ENCODE measurements at places on chromosomes 3 and 15.

DNA sequence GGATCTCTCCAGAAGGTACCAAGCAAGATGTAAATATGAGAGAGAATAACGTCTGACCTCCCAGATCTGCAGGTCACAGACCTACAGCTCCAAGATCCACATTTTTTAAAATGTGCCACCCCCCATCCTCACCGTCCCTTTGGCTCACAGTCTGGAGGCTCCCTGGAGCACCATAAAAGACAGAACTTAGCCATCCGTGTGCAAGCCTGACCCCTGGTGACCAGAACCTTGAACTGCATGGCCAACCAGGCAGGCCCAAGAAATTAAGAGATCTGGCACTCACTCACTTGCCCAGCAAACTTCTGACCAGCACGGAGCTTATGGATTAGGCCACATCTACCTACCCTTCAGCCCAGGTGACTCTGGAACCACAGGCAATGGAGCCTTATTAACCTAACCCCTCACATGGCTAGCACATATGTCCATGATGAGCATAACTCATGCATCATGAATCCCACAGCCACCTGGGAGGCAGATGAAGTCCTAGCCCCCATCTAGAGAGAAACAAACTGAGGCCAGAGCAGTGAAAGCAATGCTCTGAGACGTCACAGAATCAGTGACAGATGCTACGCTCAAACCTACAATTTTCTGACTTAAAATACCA is 275.3 kb downstream of the UACA start:
- DNase-seq: no peak

- no peak for DNase-seq
Observed at GRCh38 chr15:49045751-49046219, 461 bp downstream of the SECISBP2L start.

DNA sequence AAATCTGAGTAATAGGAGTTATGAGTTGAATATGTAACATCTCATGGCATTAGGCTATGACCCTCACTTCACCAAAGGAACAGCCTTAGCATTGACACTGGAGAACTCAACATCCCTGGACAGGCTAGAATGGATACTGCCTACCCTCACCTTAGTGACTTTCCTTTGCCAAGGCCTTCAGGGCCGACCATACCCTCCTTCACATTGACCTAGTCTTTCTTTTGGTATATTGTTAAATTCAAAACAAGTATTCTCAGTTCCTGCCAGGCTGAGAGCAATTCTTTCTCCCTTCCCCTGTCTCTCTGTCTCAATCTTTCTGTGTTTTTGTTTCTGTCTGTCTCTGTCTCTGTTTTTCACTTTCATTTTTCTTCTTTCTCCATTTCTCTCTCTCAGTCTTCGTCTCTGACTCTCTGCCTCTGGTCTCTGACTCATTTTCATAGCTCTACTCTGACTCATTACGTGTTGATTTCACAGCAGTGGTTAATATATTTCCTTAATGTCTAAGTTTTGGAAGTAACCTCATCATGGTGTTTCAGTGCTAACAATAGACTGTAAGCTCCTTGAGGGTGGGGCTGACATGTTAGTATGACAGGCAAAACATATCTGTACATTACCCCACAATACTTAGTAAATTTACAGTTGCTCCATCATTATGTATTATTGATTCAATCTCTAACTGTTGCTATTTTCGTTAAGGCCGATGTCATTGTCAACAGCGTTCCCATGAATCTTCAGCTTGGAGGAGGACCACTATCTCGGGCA is 32.5 kb downstream of the PARP15 start:
- peak; percentile 35 for DNase-seq

GRCh38 chr3:34504775-34505174 is 706.3 kb downstream of the PDCD6IP start:
- DNase-seq: no peak

- no peak for DNase-seq
Observed at GRCh38 chr3:58383476-58383875, 50.2 kb downstream of the PDHB start.

- no peak for DNase-seq
Observed at GRCh38 chr3:10339376-10339955, 18.6 kb upstream of the SEC13 start.

- no peak for DNase-seq
Observed at GRCh38 chr3:88334187-88334868, 184.6 kb downstream of the C3orf38 start.

DNA sequence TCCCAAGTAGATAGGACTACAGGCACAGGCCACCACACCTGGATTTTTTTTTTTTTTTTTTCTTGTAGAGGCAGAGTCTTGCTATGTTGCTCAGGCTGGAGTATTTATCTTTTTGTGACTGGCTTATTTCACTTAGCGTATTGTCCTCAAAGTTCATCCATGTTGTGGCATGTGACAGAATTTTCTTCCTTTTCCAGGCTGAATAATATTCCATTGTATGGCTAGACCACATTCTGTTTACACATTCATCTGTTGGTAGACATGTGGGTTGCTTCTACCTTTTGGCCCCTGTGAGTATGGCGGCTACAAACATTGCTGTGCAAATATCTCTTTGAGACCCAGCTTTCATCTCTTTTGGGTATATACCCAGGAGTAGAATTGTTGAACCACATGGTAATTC is 160.2 kb upstream of the SMAD3 start:
- no peak for DNase-seq

- no peak for DNase-seq
Observed at GRCh38 chr3:119237299-119237698, 3.4 kb downstream of the B4GALT4 start.

DNA sequence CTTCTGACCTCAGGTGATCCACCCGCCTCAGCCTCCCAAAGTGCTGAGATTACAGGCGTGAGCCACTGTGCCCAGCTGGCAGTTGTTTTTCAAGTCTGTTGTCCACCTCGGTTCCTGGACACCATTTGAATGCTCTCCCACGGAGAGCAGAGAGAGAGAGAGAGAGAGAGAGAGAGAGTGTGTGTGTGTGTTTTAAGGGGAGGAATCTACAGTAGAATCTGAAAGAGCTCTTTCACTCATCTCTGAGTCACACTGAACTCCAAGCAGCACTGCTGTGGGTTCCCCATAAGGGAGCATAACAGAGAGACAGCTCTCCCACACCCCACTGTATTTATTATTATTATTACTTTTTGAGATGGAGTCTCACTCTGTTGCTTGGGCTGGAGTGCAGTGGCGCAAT is 156.6 kb downstream of the RPLP1 start:
- no peak for DNase-seq

- no peak for DNase-seq
Observed at GRCh38 chr3:179651687-179652446, 973 bp upstream of the USP13 start.

DNA sequence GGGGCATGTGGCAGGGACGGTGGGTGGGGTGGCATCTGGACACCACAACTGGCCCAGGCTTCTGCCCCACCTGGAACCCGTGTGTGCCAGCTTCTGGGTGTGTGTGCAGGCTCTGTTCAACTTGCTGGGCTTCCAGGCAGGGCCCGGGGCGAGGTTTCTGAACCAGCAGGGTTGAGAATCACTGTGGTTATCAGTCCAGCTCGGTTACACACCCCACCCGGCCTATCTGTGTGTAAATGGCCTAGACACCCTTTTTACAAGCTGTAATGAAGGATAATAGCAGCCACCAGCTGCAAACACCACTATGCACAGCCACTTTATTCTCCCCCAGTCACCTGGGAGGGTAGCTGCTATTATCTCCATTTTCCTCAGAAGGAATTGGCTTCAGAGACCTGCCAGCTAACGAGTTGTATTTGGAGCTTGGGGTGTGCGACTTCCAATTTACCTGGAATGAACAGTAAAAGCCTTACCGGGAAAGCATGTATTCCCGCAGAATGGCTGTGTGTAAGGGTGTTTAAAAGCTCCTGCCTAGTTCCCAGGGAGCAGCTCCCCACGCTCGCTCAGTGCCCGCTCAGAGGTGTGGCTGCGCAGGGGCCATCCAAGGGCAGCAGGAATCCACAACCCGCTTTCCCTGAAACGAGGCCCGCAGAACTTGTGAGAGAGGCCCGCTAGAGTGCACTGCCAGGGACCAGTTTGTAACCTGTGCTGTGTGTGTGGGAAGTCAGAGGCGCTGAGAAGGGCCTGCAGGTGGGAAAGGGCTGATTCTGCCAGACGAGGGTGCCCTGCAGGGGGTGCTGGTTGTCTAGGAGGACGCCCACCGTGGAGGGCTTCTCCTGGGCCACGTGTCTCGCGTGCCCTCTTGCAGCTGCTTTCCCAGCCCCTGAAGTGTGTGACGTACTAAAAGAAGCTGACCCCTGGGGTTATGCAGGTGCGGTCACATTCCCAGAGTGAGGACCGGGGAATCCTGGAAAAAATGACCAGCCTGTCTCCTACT is 83.5 kb downstream of the C3orf70 start:
- no peak for DNase-seq

GRCh38 chr15:33369941-33370622 is 59.3 kb downstream of the RYR3 start:
- no peak for DNase-seq

GRCh38 chr3:147943265-147943945 is 534.2 kb downstream of the ZIC1 start:
- peak; percentile 89 for DNase-seq

DNA sequence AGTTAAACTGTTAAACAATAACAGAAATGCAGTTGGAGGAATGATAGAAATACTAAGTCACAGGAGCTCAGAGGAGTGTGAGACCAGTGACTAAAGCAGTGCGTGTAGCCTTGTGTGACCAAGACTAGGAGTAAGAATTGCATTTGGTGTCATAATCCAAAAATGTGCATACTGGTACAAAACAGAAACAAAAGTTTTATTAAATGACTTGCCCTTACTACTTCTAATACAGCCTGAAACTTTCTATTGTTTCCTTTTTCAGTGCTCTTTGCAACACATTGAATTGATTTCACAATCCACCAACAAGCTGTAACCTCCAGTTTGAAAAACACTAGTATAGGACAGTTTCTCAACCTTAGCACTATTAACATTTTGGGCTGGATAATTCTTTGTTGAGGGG is 17.1 kb downstream of the SNX1 start:
- DNase-seq: no peak

DNA sequence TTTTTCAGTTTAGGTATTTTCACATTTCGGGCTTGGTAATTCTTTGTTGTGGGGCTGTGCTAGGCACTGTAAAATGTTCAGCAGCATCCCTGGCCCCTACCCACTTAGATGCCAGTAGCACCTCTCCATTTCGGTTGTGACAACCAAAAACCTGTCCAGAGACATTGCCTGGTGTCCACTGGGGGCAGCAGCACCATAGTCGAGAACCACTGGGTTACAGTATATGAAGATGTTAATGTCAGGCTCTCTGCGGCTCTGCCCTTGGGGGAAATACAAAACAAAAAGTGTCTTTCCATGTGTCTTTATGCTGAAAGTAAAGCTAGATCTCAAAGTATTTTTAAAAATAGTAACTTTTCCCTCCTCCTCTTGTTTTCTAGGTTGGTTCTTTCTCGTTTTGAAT is 177.2 kb downstream of the ITPR1 start:
- DNase-seq: no peak

GRCh38 chr3:62134061-62134496 is 239.3 kb downstream of the FEZF2 start:
- DNase-seq: no peak

DNA sequence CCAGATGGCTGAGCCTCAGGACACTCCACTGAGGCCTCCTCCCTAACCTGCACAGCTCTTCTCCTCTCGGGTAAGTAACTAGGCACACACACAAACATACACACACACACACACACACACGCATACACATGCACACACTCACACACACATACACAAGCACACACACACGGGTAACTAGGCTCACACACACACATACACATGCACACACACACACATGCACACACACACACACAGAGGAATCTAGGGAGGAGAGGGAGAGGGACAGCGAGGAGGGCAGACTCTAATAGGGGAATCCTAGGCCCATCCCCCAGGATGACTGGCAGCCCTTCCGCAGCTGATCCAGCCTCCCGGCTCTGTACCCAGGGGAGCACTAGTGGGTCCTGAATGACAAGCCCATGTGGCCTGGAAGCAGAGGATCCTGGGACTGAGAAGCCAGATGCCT is 177.4 kb upstream of the LINGO1 start:
- no peak for DNase-seq

DNA sequence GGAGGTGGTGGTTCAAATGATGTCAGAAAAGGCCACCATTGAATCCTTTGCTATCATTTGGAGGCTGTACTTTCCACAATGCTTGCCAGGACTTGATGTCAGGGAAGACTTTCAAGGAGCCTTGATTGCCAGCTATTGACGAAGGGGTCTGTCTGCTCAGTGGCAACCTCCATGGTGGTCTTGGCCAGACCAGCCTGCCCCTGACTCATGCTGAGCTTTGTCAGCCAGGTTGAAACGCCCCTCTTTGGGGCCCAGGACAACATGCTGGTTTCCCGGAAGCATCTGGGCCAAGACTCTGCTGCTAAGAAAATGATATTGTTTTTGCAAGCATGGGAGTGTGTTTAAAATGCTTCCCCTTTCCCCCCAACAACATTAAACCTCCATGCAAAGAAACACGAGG is 26.7 kb downstream of the CGNL1 start:
- no peak for DNase-seq

DNA sequence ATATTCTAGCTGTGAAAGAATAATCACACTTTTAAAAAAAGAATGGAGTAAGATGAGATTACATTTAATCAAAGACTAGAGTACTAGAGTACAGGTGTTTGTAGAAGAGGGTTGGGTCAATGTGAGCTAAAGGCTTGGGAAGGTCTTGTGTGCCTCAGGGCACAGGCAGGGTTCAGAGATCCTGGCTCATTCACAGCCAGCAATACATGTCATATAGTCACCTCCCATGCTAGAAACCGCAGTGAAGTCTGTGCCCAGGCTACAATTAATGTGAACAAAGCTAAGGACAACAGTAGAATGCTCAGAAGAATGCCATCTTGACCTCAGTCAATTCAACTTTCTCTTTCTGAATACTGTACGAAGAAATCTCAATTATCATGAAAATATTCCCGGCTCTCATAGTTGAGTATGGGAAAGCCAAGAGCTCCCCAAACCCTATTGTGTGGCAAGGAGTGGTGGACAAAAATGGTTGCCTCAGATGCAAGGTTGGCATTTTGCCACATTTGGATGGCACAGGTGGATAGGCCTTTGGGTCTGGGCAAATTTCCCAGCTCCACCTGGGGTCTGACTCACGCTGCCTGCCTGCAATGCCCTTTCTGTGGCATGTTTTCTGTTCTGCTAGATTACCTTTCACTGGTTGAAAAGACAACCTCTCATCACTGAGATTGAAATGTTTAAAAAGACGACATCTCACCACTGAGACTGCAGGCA is 70.2 kb downstream of the NMD3 start:
- no peak for DNase-seq

GRCh38 chr3:143597774-143598652 is 250.3 kb downstream of the SLC9A9 start:
- no peak for DNase-seq

All from BJ (cell line).